ENCODE measurements at places on chromosomes 7 and 10. TPM values are rescaled to one million over a fixed set of nuclear protein-coding genes. Genes with fewer than 3 reads are reported as not detected.

Gene CCL24
- total RNA-seq = 1.3 TPM

Gene AFAP1L2
- total RNA-seq = 43.9 TPM

Gene ANKRD7
- not detected for total RNA-seq

Gene TRPV6
- 19.8 TPM for total RNA-seq

Gene SNX10
- total RNA-seq = 13.4 TPM

Gene KCNH2
- total RNA-seq = 0.29 TPM

Gene ADARB2
- 3.9 TPM for total RNA-seq

Gene DYNC1I1
- total RNA-seq = 7.7 TPM

Gene TIAL1
- total RNA-seq = 73.3 TPM

Gene SLC29A4
- 13.8 TPM for total RNA-seq

Gene TMEM236
- 0.59 TPM for total RNA-seq

Gene SPDYE2
- total RNA-seq = not detected

Gene ZFAND4
- 15.2 TPM for total RNA-seq

Gene SPAM1
- total RNA-seq = not detected

Gene ARMH3
- 27.4 TPM for total RNA-seq

Gene GIMAP8
- 11.5 TPM for total RNA-seq

Gene ZNF22
- total RNA-seq = 34.2 TPM

Gene INSYN2A
- 0.16 TPM for total RNA-seq

Gene DEPP1
- 139 TPM for total RNA-seq

Gene CAMK2B
- total RNA-seq = 2.0 TPM

Data from breast epithelium (tissue), 4 donors.